Activated T-helper 1 cell treated with anti-CD3 and anti-CD28 coated beads, Interleukin-12 subunit alpha, Interleukin-12 subunit beta, Interleukin-2, Interleukin-4 antibody, amounts not matched to agents 30 ng/mL and 10 ng/mL and 1 ng/mL, durations not matched to agents 14 hours and 24 hours and 36 hours (primary cell): ENCODE measurements at places on chromosomes 7 and 10. TPM values are rescaled to one million over a fixed set of nuclear protein-coding genes. Genes with fewer than 3 reads are reported as not detected.

Gene CAMK2G
- total RNA-seq: 15.9 and 18.7 TPM in 2 replicates

Gene PAX4
- not detected in 2 replicates for total RNA-seq

Gene BMPER
- not detected in 2 replicates for total RNA-seq

Gene TRIM50
- total RNA-seq: not detected in 2 replicates

Gene VPS37D
- total RNA-seq: 0.18 and 0.34 TPM in 2 replicates

Gene TRPV6
- total RNA-seq: not detected in 2 replicates

Gene SPDYE9
- not detected in 2 replicates for total RNA-seq

Gene THNSL1
- 3.0 and 3.1 TPM in 2 replicates for total RNA-seq
